Trophoblast cell (in vitro differentiated cells and primary cell): ENCODE measurements at places on chromosomes 2 and 18.
A peak's percentile ranks its signal among the peaks of the same experiment; 100 is the strongest.

GRCh38 chr2:128439031-128439790 is 120.5 kb upstream of the HS6ST1 start:
- DNase-seq: no peak

- DNase-seq: no peak
Measured at GRCh38 chr2:179579800-179580199, 281.6 kb downstream of the ZNF385B start.

GRCh38 chr2:67215214-67216055 is 181.7 kb upstream of the ETAA1 start:
- DNase-seq: peak; percentile 54

DNA sequence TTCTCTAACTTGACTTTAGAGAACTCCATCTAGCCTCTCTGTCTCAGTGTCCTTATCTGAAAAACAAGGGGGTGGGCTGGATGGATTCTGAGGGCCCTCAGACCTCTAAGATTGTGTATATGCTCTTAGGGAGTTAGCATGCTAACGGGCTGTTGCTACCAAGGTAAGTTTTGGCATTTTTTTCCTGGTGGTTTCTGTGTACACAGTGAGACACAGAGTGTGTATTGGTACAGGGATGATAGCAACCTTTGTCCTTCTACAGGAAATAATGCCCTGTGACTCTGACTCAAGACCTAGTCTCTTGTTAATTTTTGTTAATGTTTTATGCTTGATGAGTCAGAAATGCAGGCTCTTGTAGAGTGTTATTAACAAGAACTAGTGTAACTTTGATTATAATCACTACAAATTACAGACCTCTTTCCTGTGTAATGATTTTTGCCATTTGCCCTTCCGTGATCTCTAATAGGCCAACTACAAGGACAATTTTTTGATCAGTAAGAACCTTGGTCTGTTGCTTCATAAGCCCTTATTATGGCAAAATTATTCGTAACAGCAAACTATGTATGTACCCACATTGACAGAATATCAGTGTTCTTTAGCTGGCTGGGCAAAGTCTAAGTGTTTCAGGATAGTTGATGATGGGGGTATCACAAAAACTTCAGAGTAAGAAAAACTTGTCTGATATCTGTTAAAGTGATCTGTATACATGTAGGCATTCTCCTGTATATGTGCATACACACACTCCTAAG is 89.7 kb downstream of the SPTBN1 start:
- no peak for DNase-seq

DNA sequence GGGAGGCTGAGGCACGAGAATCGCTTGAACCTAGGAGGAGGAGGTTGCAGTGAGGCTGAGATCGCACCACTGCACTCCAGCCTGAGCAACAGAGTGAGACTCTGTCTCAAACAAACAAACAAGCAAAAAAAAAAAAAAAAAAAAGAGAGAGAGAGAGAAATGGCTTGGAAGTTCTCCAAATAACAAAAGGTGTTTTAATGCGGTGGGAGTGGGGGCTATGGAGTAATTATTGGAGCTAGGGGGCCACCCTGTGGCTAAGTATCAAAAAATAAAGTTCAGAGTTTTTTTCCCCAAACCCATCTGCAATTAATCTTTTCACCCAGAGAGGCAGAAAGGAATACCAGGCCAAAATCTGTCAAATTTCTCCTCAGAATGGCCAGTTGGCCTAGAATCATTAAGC is 23.0 kb upstream of the CEP68 start:
- DNase-seq: no peak

DNA sequence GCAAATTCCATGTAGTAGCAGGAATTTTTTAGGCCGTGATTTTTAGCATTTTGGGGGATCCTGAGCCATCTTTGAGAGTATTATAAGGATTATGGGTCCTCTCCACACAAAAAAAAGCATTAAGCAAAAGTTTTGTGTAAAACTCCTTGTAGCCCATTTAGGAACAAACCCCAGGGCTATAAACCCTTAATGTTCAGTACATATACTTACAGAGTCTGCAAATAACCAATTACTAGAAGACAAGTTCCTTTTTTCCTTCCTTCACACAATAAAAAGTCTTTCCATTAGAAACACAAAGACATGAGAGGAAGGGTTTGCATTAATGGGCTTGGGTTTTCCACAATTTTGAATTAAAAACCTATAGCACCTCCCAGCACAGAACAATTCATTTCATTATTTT is 44.6 kb downstream of the WDFY1 start:
- DNase-seq: no peak

DNA sequence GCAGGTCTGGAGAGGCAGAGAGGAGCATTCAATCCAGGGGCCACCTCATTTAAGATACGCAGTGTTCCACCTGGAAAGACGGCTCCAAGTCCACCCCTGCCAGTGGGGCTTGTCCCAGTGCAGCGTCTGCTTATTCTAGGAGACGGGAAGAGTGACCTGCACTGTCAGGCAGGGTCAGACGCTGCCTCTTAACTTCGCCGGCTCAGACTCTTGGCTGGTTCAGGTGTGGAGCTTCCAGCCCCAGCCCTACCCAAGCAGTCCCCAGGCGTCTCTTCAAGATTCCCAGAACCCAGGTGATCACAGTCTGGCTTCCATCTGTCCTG is 208.5 kb downstream of the TFCP2L1 start:
- no peak for DNase-seq

GRCh38 chr2:11743846-11744553 is 2.4 kb upstream of the LPIN1 start:
- peak; percentile 99 for DNase-seq

- DNase-seq: no peak
Measured at GRCh38 chr2:84846041-84846663, 34.7 kb downstream of the TRABD2A start.

- no peak for DNase-seq
Measured at GRCh38 chr2:117775703-117776219, 38.7 kb upstream of the DDX18 start.

DNA sequence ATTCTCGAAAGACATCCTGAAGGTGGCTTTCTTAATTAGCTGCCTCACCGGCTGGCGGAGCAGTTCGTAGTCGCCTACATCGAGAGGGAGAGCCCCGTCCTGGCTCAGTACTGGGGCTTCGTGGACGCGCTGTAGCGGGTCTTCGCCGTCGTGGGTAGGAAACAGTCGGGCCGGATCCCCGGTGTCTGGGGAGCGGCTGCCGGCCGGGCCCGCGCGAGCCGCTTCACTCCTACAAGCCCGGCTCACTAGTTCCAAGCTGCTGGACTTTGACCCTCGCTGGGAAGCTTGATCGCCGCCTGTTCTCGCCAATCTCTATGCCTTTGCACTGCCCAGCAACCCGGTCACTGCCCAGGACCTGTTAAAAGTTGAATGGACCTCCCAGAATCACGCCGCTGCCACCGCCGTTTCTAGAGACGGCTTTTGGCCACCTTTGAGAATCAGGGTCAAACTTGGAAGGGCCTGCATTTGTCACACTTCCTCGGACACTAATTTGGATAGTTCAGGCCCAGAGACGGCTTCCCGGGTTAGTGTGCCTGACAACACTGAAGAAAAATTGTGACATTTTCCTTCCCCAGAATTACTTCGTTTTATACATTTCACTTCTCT is 41.4 kb upstream of the AKAIN1 start:
- DNase-seq: peak; percentile 26

DNA sequence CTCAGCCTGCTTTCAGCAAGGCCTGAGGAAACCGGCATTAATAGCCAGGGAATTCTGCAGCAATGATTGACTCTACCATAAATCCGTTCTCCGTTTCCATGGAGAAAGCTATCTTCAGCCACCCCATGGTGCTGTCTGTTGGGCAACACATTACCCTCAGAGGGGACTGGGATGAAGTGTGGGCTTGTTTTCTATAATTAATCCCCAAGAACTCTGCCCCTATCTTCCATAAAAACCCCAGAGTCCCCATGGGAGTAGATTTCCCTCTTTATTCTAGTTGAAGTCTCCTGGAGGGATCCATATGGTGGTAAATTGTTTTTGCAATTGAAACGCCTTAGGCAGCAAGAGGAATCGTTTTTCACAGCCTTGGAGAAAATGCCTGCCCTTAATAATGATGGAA is 9.2 kb downstream of the G6PC2 start:
- no peak for DNase-seq

DNA sequence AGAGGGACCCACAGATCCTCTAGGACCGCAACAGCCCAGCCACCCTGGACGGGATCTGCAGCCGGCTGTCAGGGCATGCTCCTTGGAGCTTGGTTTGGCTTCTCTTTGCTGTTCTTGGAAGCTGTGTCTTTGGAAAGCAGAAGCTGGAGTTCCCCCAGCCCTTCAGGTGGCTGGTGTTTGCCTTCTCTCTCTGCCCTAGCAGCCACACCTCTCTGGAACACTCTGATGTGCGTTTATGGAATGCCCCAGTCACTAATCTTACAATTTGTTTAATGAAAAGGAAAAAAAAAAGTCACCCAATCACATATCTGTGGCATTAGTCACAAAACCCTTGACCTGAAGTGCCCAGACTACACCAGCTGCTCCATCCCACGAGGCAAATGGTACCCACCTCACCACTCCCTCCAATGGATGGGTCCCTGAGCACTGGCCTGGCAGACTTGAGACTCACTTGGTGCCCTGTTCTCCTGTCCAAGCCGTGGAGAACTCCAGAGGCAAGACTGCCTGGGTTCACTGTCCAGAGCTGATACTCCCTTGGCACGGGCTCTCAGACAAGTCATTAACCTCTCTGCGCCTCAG is 70.2 kb upstream of the DAPL1 start:
- no peak for DNase-seq

GRCh38 chr2:25957743-25958142 is 24.6 kb downstream of the KIF3C start:
- no peak for DNase-seq

GRCh38 chr2:27946530-27947060 is 56.1 kb downstream of the BABAM2 start:
- peak; percentile 2 for DNase-seq

- DNase-seq: no peak
Measured at GRCh38 chr2:102634831-102635241, 15.5 kb downstream of the SLC9A2 start.

GRCh38 chr2:12161085-12161484 is 414.7 kb downstream of the LPIN1 start:
- no peak for DNase-seq

- DNase-seq: no peak
Measured at GRCh38 chr18:76874642-76875389, 52.5 kb downstream of the ZNF236 start.

- DNase-seq: no peak
Measured at GRCh38 chr2:176092270-176093144, at the start of gene HOXD13. HOXD13 (plus strand) TSS chr2:176092721; CDS start chr2:176092891, 170 bp downstream.

- no peak for DNase-seq
Measured at GRCh38 chr18:9947248-9947647, 33.4 kb downstream of the VAPA start.

DNA sequence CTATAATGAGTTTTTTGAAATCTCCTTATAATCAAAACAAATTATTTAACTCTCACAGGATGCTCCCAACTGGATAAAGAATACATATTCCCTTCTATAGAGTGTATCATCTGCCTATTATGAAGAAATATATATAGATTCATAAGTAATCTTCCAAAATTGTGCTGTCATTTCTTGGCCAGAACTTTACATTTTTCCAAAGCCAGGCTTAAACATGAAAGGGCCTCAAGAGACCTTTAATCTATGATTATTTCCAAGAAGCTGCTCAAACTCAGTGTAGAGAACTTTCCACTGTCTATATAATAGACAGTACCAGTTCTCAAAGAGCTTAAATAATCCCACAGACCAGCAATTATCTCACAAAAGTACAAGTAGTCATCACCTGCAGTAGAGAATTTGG is 211.0 kb downstream of the AKAIN1 start:
- no peak for DNase-seq

DNA sequence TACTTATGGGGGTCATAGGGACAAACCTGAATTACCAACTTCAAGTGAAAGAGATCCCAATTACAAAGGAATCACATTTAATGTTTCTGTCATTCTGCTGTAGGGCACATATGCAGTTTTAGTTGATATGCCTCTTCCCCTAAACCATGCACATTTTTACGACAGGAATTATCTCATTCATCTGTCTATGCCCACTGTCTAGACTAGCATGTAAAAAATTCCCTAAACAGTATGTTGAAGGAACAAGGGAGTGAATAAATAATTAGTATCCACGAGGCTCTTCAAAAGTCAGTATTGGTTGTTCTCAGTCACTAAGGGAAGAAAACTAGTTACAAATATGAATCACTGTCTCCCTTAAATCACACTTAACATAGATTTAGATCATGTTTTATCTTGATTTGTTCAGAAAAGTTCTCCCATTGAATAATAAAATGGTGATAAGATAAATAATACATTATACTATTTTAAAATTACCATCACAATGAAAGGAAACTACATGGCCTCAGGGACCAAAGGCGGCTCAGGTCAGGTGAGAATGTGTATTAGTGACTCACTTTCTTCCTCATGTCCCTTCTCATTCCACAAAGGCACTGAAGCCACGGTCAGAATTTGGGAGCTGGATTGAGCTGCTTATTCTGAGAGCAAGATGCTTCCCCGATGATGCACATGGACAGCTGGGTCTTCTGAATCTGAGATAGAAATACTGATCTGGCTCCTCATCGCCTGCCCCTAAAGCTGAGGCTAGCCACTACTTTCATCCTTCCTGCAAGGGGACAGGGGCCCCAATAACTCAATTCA is 29.1 kb downstream of the DYM start:
- DNase-seq: peak; percentile 97

GRCh38 chr2:9141091-9141667 is 65.4 kb upstream of the ASAP2 start:
- DNase-seq: no peak

GRCh38 chr2:58427572-58428095 is 186.5 kb upstream of the FANCL start:
- peak; percentile 35 for DNase-seq

DNA sequence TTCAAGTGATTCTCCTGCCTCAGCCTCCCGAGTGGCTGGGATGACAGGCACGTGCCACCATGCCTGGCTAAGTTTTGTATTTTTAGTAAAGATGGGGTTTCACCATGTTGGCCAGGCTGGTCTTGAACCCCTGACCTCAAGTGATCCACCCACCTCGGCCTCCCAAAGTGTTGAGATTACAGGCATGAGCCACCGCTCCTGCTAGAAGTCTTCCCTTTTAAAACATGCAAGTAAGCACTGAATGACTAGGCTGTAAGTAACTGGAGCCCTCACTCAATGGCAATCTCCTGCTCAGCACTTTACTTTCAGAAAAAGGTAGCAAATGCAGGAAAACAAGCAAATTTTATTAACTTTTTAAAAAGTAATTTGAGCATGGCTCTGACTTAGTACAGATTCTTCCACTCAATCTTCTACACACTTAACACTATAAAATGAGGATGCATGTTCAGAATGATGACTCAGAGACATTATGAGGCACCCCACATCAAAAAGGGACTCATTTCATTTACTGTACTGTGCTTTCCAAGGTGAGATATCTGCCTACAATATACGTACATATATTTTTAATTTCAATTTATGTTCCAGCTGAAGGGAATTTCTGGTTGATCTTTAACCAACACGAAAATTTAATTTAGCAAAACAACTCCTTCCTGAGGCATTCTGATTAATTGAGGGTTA is 6.6 kb upstream of the NCK2 start:
- DNase-seq: no peak

GRCh38 chr2:44320832-44321231 is 40.5 kb downstream of the PREPL start:
- DNase-seq: no peak

- DNase-seq: no peak
Measured at GRCh38 chr2:12490641-12491040, 226.1 kb upstream of the TRIB2 start.
